ENCODE measurements at places on chromosomes 12 and 14. TPM values are rescaled to one million over a fixed set of nuclear protein-coding genes. Genes with fewer than 3 reads are reported as not detected.

CRIP2 gene
- 1.1 TPM for total RNA-seq

HPD gene
- not detected for total RNA-seq

TPPP2 gene
- total RNA-seq: not detected

- H3K27me3 ChIP-seq: no peaks in the 10 kb centered on the region
- peaks cover 15% of the 10 kb centered on the region for H3K36me3 ChIP-seq
- DNase-seq: no peak
Measured at GRCh38 chr14:99198746-99199502, 73.1 kb downstream of the BCL11B start.

CCDC196 gene
- not detected for total RNA-seq

DNA sequence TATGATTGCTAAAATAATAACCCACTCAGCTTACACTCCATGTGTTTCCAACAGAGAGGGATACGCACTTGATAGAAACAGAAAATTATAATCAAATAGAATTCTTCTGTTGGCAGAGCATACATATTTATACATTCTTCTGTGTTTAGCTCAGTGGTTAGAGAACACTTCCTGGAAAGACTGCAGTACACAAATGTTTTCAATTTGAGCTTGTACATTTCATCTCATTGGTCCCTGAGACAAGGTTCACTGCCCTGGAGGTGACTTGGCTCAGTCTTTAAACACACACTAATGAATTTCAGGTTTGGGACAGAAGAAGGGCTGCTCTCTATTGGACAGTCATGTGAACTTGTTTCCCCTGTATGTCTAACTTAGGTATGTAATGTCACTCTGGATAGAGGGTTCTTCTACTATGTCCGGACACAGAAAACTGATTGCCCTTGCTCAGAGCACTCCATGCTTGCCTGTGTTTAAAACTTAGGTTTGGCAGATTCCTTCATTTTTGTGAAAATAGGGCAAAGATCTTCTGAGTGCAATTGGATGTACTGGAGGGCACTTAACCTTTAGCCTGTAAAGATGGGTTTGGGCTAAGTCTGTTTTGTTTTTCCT, 22.9 kb downstream of the PROX2 start:
- no peaks in the 10 kb centered on the region for H3K36me3 ChIP-seq
- H3K4me3 ChIP-seq: no peak overlapping the region
- no peak overlapping the region for H3K27ac ChIP-seq

GRCh38 chr14:83556746-83557453, 1973.0 kb upstream of the FLRT2 start:
- H3K27me3 ChIP-seq: no peaks in the 10 kb centered on the region
- no peaks in the 10 kb centered on the region for H3K4me1 ChIP-seq
- no peak overlapping the region for H3K4me3 ChIP-seq
- no peak for DNase-seq
- H3K36me3 ChIP-seq: no peaks in the 10 kb centered on the region

FAM222A gene
- total RNA-seq: 0.55 TPM

Measured in activated T-cell treated with anti-CD3 and anti-CD28 coated beads, Interleukin-2, amount 50 U/mL, for 72 hours (primary cell).